Lower lobe of right lung (tissue), 2 donors: ENCODE measurements at places on chromosomes 6 and 20. TPM values are rescaled to one million over a fixed set of nuclear protein-coding genes. Genes with fewer than 3 reads are reported as not detected.

DNA sequence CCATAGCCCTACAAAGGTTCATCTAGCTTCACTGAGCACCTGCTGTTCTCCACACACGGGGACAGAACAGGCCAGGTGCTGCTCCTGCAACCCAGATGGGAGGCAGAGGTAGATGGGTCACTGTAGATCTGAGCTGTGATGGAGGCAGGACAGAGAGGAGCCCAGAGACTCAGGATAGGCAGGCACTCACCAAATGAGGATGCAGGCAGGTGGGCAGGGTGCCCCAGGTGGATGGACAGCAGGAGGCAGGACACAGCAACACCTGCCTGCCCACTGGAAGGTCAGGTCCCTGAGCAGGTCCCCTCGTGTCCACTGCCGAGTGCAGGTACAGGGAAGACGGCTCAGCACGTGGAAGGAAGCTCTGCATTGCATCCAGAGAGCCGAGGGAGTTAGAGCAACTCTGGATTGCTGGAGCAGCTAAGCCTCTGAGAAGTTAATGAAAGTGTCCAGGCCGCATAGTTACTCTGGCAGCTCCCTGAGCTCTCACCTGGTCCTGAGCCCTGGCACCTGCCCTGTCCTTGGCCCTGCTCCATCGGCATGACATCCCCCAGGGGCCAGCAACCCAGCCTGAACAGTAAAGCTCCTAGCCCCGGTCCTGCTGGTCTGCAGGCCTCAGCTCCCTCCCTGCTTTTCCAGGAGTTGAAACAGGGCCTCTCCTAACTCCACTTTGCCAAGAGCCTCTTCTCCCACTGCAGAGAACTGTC is 4.9 kb upstream of the YTHDF1 start:
- no peak overlapping the region for H3K4me3 ChIP-seq
- H3K36me3 ChIP-seq, result no peaks in the 10 kb centered on the region
- peak; percentile 35 for DNase-seq
- H3K4me1 ChIP-seq, result peaks cover 8% of the 10 kb centered on the region

FOXA2 gene
- total RNA-seq, result 23.5 TPM

DNA sequence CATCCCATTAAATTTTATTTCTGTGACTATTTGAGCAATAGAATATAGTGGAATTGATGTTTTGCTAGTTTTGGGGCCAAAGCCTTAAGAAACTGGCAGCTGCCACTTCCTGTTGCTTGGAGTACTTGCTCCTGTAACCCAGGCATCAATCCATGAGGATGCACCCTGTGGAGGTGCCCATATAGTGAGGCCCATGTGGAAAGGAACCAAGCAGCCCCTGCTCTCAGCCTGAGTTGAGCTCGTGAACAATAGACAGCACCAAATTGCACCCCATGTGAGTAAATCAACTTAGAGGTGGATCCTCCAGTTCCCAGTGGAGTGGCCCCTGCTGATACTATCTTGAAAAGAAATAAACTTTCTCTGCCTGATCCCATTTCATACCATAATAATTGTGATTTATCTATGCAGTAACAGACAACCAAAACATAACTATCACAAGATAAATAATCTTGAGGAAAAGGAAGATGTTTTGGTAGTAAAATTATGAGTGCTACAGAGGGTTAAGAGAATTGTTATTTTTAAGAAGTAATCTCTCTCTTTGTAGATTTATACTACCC is 481.9 kb downstream of the TBC1D32 start:
- no peaks in the 10 kb centered on the region for H3K4me1 ChIP-seq
- no peaks in the 10 kb centered on the region for H3K36me3 ChIP-seq
- no peak overlapping the region for H3K27ac ChIP-seq
- no peak for DNase-seq
- no peak overlapping the region for H3K4me3 ChIP-seq
- H3K27me3 ChIP-seq, result no peaks in the 10 kb centered on the region

GRCh38 chr6:168948002-168948401 is 305.6 kb downstream of the THBS2 start:
- H3K27ac ChIP-seq, result no peak overlapping the region
- peaks cover 5% of the 10 kb centered on the region for H3K27me3 ChIP-seq
- H3K4me1 ChIP-seq, result no peaks in the 10 kb centered on the region

GRCh38 chr6:80478030-80478429 is 371.6 kb downstream of the BCKDHB start:
- H3K36me3 ChIP-seq, result no peaks in the 10 kb centered on the region
- no peaks in the 10 kb centered on the region for H3K27me3 ChIP-seq
- no peak overlapping the region for H3K27ac ChIP-seq

DNA sequence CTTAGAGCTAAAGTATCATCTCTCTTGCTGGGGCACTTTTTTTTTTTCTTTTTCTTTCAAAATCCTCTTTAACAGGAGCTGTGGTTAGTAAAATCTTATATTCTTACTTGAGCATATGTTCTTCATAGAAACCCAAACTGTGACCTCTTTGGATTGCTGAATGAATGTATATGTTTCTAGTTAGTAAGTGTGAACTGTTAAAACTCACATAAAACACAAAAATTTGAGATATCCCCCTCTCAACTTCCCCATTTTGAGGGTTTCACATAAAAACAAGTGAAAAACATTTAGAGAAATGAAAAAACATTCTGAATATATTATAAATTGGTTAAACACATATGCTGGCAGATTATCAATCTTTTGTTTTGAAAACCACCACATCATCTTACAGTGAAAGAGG is 78.1 kb downstream of the INSM1 start:
- H3K36me3 ChIP-seq, result peaks cover 19% of the 10 kb centered on the region
- no peaks in the 10 kb centered on the region for H3K4me1 ChIP-seq
- H3K27me3 ChIP-seq, result no peaks in the 10 kb centered on the region
- H3K27ac ChIP-seq, result no peak overlapping the region

VNN1 gene
- 10.0 TPM for total RNA-seq

GRCh38 chr20:10733122-10733521 is 59.3 kb upstream of the JAG1 start:
- H3K36me3 ChIP-seq, result no peaks in the 10 kb centered on the region
- DNase-seq, result no peak
- H3K4me1 ChIP-seq, result peaks cover 12% of the 10 kb centered on the region
- no peak overlapping the region for H3K27ac ChIP-seq

OXT gene
- total RNA-seq, result not detected

- H3K4me3 ChIP-seq, result no peak overlapping the region
- H3K36me3 ChIP-seq, result no peaks in the 10 kb centered on the region
- H3K4me1 ChIP-seq, result peaks cover 8% of the 10 kb centered on the region
- H3K27ac ChIP-seq, result peak overlapping the region; percentile 41
These were observed 32.5 kb downstream of the SUN5 start for GRCh38 chr20:32971703-32972161.

DNA sequence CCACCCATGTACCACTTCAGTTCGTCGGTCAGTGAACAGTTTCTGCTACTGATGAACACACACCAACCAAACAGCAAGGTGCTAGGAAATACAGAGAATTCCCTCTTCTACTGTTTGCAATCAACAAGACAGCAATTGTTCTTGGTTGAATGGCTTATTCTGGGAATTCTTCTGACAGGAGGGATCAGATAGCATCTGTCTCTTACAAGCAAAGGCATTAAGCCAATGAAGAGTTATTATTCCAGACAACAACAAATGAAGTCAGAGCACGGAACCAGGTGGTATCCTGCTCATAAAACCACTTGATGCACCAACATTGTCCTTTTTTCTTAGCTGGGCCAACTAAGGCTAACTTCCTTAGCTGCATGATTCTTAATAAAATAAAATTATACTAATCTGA is 37.8 kb downstream of the PTPRK start:
- no peak overlapping the region for H3K4me3 ChIP-seq
- H3K4me1 ChIP-seq, result peaks cover 20% of the 10 kb centered on the region
- no peak overlapping the region for H3K27ac ChIP-seq

- H3K36me3 ChIP-seq, result no peaks in the 10 kb centered on the region
- no peak overlapping the region for H3K27ac ChIP-seq
- H3K4me1 ChIP-seq, result no peaks in the 10 kb centered on the region
These were observed 33.1 kb upstream of the TMEM30A start for GRCh38 chr6:75317503-75318206.

FHL5 gene
- 23.7 TPM for total RNA-seq
